Osteoblast (primary cell): ENCODE measurements at places on chromosomes 7 and 10. TPM values are rescaled to one million over a fixed set of nuclear protein-coding genes. Genes with fewer than 3 reads are reported as not detected.

Gene RASA4B
- 1.8 and 3.3 TPM in 2 replicates for total RNA-seq

Gene ATP5MK
- total RNA-seq = 145 and 163 TPM in 2 replicates

Gene TAC1
- total RNA-seq = not detected in 2 replicates

Gene GSAP
- 10.6 and 13.0 TPM in 2 replicates for total RNA-seq

Gene OR13A1
- under 0.01 TPM in 1 of 2 replicates, not detected in the other for total RNA-seq

Gene AUTS2
- total RNA-seq = 15.2 and 17.4 TPM in 2 replicates

Gene NCF1
- under 0.01 TPM in 1 of 2 replicates, not detected in the other for total RNA-seq

Gene GBF1
- total RNA-seq = 37.4 and 38.0 TPM in 2 replicates

Gene OR6V1
- total RNA-seq = not detected in 2 replicates

Gene PRPS1L1
- not detected in 2 replicates for total RNA-seq

Gene ARL5B
- 19.5 and 19.7 TPM in 2 replicates for total RNA-seq

Gene EZH2
- 7.6 and 8.0 TPM in 2 replicates for total RNA-seq

Gene BUD31
- 122 and 124 TPM in 2 replicates for total RNA-seq

Gene ATRNL1
- 1.2 and 1.4 TPM in 2 replicates for total RNA-seq

Gene SAMD8
- 30.6 and 31.5 TPM in 2 replicates for total RNA-seq

Gene TMEM176B
- total RNA-seq = 0.72 TPM in 1 of 2 replicates, not detected in the other

Gene CTNNA3
- not detected in 2 replicates for total RNA-seq

Gene ATG9B
- not detected in 2 replicates for total RNA-seq

Gene FLNC
- total RNA-seq = 93.7 and 130 TPM in 2 replicates

Gene TFEC
- total RNA-seq = under 0.01 and 0.36 TPM in 2 replicates

Gene GPAM
- total RNA-seq = 10.5 and 15.6 TPM in 2 replicates

Gene PLAC9
- 17.1 and 19.2 TPM in 2 replicates for total RNA-seq

Gene ABCB1
- total RNA-seq = not detected in 2 replicates

Gene SCART1
- total RNA-seq = 5.1 and 5.6 TPM in 2 replicates

Gene GSTO2
- 1.8 and 2.2 TPM in 2 replicates for total RNA-seq

Gene GOLGA7B
- under 0.01 TPM in 1 of 2 replicates, not detected in the other for total RNA-seq

Gene FAM25C
- not detected in 2 replicates for total RNA-seq

Gene OGA
- 115 and 121 TPM in 2 replicates for total RNA-seq

Gene SKIDA1
- 0.29 and 0.36 TPM in 2 replicates for total RNA-seq
